ENCODE measurements at places on chromosomes 4 and X.
A peak's percentile ranks its signal among the peaks of the same experiment; 100 is the strongest.

DNA sequence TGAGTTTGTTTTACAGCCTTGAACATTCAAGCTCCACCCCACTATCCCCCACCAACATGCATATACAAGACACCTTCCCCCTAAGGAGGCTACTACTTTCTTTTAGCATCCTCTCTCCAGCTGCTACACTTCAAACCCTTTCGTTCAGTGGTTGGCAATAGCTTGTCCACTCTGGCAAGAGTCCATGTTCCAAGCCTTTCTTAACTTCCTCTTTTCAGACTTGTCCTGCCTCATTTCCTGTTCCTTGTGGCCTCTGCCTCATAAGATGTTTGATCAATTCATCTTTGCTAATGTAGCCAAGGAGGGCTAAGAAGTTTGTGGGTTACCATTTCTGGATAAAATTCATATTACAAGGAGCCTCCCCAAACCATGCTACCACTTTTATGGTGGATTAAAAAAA lies 20.8 kb upstream of the ZCCHC12 start:
- DNase-seq: peak; percentile 65

- peak; percentile 64 for DNase-seq
Observed at GRCh38 chr4:101103381-101104142, 243.8 kb downstream of the PPP3CA start.

DNA sequence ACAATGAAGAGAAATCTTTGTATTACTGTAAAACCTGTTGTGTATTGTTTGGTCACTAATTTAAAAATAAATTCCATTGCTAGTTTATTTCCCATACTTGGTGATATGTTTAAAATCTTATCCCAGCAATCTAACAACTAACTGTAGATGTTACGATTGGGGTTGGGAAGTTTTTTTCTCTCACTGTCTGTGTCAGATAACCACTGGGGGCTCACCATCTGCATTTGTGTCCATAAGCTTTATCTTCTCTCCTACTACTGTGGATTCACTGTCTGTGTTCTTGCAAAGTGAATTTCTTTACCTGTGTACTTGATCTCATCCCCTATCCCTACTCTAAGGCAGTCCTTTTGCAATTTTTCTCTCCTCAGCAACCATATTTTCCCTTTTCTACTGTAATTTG lies 81.3 kb downstream of the STIM2 start:
- no peak for DNase-seq

DNA sequence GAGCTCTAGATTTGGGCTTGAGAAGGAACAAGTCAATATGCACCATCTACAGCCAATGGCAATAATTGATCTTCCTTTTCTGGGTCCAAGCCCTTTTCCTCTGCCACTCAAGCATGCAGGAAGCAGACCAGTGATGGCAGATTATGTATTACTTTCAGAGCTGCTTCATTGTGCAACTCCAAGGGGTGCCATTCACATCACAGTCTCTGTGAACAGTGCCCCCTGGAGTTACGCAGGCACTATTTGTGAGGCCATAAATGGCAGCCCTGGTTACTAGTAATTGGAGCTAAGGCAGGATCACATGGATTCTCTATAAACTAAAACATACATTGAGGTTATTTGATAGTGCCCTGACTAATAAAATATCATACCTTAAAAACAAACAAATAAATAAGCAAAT lies 313.4 kb upstream of the SLC7A11 start:
- DNase-seq: peak; percentile 26

GRCh38 chrX:153905481-153906095 lies 1.1 kb downstream of the AVPR2 start:
- DNase-seq: no peak

GRCh38 chr4:185224597-185224996 lies 15.2 kb downstream of the SNX25 start:
- DNase-seq: no peak

DNA sequence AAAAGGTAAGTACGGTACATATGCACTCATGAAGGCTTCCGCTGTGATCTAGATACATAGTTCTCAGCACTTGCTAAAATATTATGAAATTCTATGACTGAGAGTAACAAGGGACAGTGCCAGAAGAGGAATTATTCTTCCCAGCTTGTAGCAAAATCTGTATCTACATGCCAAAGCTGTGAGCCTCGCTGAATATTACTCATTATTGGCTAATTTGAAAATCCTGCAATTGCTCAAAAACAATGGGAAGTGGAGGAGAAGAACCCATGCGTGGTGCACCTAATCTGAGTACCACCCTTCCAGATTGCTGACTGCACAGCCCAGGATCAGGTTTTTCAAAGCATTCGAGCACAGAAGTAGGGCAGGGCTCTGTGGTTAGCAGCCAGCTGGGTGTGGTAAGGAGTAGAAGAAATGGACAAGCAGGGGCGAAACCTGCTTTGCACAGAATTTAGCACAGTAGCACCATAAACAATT lies 17.4 kb upstream of the PDCL2 start:
- no peak for DNase-seq
